NCI-H82 (cell line): ENCODE measurements at places on chromosomes 7 and 10.

GRCh38 chr10:31025142-31025541 is 6.5 kb downstream of the ZNF438 start:
- no peak for DNase-seq

DNA sequence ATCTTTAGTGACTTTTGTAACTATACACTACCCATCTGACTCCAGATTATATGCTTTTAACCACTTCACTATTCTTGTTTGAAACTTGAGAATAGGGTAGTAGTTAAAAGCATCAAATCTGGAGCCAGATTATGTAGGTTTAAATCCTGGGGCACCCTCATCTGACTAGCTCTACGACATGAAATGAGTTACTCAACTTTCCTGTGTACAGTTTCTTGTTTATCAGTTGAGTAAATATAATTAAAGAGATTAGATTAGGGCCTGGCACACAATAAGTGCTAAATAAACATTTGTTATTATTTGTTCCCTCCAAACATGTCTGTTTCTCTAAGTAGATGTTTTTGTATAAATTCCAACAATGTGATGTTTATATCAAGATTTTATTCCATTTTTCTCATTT is 485.3 kb upstream of the LRRTM3 start:
- DNase-seq = no peak

DNA sequence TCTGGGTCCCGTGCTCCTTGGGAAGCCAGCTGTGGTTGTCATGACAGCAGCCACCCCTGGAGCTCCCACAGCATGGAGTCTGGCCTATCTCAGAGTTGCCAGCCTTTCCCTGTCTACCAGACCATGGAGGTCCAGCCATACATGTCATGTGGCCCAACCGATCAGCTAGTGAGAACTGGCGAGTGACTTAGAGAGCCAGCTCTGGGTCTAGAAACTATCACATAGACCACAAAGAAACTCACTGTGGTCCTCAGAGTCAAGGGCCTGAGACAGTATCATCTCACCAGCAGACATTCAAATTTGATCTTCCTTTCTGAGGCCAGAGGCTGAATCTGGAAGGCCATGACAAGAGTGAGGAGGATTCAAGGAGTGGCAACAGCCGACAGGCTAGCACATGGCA is 223.3 kb upstream of the GPR26 start:
- no peak for DNase-seq

- no peak for DNase-seq
Observed at GRCh38 chr7:128876978-128877755, 14.5 kb downstream of the ATP6V1F start.

DNA sequence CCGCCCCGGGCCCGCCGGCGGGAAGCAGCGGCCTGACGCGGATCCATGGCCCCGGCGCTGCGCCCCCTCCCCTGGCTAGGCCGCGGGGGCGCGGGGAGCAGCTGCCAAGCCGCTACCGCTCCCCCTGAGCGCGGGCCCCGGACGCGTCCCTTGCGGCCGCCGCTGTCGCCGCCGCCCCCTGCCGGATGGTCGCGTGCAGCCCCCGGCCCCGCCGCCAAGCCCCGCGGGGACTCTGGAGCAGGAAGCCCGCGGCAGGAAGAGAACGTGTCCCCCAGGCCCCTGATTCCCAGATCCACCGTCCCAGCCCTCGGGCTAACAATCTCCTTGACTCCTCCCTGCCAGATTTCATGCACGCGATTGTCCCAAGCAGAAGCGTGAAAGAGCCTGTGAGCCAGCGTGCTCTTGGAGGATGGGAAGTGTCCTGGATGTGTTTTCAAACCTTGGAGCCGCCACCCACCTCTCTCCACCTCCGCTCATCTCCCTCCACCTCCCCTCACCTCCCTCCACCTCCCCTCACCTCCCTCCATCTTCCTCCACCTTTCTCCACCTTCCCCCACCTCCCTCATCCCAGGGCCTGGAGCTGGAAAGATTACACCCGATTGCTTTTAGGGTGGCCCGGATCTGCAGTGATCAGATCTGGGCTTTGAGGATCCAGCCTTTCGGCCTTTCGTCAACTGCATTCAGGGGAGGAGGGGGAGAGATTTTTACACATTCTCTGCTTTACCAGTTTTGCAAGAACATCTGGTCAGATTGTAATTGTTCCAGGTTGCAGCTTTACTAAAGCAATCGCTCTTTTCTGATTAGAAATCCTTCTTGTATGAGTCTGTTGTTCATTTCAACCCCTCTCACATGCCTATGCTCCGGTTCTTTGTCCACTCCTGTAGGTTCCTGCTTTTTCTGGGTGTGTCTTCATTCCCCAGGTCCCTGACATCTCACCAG is 570 bp upstream of the PRTFDC1 start:
- peak; percentile 80 for DNase-seq

DNA sequence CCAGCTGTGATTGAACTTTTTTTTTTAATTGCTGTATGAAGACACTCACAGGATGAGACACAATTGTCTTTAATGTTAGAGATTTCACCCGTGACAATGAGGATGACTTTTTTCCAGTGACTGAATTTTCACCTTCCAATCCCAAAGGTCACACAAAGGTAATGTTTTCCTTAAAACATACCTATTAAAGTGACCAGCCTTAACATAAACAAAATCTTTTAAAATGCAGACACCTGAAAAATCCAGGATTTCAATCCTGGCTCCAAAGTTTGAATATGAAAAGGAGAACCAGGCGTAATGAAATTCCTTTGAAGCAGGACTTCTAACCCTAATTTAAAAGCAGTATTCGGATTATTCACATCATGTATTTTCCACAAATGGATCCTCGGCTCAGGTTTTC is 647.7 kb downstream of the GATA3 start:
- DNase-seq = no peak

DNA sequence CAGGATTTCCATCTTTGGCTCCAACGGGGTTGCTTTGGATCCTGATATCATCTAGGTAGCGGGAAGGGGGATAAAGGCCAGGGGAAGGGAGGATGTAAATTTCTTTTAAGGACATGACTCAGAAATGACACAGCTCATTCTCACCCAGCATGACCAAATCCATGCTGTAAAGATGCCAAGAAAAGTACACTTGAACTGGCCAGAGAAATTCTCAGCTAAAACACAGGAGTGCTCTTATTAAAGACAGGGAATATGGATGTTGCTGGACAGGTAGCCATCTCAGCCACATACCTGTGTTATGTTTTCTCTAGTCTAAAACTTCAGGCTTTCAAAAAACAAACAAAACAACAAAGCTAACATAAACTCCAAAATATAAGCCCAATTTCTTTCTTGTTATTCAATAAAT is 68.3 kb downstream of the NAMPT start:
- no peak for DNase-seq

DNA sequence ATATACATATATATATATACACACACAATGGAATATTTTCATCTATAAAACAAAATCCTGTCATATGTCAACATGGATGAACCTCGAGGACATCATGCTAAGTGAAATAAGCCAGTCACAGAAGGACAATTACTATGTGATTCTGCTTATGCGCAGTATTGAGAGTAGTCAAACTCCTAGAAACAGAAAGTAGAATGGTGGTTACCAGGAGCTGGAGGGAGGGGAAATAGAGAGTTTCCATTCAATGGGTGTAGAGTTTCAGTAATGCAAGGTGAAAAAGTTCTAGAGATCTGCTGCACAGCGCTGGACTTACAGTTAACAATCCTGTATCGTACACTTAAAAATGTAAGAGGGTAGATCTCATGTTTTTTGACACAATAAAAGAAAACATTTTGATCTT is 181.9 kb downstream of the CDCA7L start:
- DNase-seq = no peak

DNA sequence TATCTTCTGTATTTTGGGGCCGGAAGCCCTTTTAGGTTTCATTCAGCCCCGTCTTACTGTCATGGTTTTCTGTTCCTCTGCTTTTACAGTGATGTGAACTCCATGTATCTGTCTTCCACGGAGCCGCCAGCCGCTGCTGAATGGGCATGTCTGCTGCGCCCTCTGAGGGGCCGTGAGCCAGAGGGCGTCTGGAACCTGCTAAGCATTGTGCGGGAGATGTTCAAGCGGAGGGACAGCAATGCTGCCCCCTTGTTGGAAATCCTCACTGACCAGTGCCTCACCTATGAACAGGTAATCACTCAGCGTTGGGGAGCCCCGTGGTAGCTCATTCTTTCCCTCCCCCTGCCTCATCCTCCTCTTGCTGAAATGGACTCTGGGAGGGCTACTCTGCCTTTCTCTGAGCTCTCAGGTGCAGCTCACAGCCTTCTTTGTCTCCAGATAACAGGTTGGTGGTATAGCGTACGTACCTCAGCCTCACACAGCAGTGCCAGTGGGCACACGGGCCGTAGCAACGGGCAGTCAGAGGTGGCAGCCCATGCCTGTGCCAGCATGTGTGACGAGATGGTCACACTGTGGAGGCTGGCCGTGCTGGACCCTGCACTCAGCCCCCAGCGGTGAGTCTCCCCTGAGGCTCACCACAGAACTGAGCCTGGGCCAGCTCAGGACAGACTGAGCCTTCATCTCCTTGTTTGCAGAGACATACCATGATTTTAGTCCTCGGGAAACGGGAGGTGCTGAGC is 5.7 kb downstream of the ZSWIM8 start:
- no peak for DNase-seq

- no peak for DNase-seq
Observed at GRCh38 chr10:83533290-83533689, 606.0 kb upstream of the GHITM start.

DNA sequence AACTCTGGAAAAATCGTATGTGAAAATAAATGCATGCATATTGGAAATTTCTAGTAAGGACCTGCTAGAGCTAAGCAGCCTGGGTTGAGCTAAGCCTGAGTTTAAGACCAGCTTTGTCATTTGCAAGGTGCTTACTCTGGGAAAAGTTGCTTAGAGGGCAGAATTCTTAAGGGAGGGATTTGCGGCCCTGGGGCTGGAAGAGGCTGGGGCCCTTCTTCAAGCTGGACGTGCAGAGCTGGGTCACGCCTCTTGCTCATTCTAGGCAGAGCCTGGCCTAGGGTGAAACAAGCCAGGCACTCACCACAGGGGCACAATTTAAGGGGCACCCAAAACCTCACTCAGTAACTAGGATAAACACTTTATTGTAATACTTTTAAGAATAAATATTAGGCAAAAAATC is 137.2 kb downstream of the ARHGAP22 start:
- DNase-seq = no peak

- DNase-seq = no peak
Observed at GRCh38 chr10:30704026-30704600, 74.6 kb upstream of the LYZL2 start.

DNA sequence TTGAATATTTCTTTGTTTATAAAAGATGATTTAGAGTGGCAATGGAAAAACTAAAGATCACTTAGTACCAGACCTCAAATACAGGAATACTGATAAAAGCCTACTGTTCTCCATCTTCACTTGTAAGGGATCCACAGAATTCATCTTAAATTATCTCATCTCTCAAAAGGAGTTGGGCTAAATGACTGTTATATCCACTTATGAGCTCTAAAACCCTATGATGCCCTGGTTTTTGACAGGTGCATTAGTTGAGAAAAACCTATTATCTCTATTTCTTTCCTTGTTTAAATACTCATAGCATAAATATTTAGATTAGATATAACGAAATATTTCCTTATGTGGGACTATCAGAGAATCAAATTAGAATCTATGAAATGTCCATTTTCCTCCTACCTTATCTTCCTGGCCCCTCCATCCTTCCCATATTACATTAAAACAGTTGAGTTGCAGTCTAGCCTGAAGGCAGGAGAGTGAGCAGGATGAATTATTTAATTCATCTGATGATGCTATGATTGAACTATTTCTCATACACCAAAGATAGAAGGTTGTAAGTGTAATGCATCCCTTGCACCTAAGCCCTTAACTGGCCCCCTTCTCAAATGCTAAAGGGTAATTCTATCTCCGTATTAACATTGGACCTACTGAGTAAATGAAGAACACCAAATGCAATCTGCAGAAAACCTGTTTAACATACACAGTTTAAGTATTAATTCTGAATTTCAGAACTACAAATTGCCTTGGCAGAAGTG is 29.7 kb downstream of the PPP3CB start:
- DNase-seq = no peak
